Stimulated activated CD8-positive, alpha-beta memory T cell treated with anti-CD3 and anti-CD28 coated beads, Interleukin-4, amount 100 ng/mL, for 4 hours (primary cell): ENCODE measurements at places on chromosomes 2 and 18.

DNA sequence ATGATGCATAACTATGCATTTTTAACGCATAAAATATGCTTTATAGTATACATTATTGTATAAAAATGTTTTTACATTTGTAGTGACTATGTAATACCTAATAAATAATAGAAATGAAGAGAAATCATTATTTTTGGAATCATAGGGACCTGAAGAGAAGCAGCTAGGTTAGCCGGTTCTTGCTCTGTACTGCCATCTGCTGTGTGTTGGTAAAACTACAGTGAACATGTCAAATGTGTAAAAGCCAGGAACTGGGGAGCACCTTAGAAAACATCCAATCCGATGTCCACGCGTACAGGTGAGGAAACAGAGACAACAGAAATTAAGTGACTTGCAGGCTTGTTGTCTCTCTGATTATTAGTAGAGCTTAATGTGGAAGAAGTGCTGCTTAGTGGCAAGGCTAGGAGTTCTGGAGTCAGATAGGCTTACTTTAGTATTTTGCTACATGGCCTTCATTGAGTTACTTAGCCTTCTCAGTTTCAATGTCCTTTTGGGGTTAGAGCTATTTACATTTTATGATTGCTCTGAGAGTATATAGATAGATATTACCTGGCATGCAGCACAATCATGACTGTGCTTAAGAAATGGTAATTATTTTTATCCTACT, 386.5 kb downstream of the DLGAP1 start:
- no peak for DNase-seq

- no peak for DNase-seq
These were observed 5.6 kb downstream of the RAB12 start for GRCh38 chr18:8614875-8615274.

- no peak for DNase-seq
These were observed 26.0 kb upstream of the MEIS1 start for GRCh38 chr2:66408905-66409304.

GRCh38 chr2:94947097-94948016, 76.1 kb downstream of the TEKT4 start:
- DNase-seq, result no peak

- DNase-seq, result no peak
These were observed 6.3 kb upstream of the COLEC12 start for GRCh38 chr18:506801-507200.

DNA sequence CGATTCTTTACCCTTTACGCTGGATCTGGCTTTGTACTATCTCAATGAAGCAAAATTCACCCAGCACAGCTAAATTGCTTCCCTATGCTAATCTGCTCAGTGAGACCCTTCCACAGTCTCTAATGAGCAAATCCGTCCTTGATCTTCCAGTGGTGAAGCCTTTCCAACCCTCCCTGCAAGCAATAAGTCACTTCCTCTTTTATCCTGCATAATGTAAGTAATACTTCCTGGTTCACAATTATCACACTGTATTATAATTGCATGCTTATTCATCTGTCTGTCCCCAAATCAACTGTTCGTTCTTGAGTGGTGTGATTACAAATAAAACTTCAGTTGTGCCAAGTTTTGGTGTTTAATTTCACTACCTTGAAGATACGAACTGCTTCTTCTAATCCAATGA, 404.0 kb downstream of the ADCYAP1 start:
- DNase-seq, result no peak

DNA sequence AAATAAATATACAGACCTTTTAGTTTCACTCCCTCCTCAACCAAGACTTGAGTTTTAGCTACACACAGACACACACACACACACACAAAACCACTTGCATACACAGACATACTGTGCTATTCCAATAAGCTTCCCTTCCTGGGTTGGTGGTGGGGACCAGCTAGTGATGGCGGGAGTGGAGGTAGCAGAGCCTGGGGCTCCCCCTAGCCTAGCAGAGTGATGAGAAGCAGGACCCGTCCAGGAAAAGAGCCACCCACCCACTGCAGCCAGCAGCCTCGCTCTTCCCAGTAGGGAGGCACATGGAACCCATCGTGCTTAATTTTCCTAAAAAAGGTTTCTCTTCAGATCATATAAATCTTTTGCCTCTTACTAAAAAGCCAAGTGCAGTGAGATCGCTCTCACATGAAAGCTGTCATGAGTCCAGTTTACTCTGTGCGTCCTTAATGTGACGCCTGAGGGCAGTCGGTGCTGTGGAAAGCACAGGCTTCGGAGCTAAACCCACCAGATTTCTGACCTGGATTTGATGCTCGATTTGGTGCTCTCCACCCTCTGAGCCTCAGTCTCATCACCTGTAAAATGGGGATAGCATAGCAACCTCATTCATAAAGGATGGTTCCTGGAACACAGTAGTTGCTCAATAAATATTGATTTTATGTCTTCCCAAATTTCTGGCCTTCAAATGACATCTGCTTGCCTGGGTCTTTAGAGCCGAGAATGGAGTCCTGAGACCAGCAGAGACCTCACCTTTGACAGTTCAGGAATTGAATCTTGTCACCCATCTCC, 60.1 kb upstream of the YWHAQ start:
- DNase-seq, result no peak

DNA sequence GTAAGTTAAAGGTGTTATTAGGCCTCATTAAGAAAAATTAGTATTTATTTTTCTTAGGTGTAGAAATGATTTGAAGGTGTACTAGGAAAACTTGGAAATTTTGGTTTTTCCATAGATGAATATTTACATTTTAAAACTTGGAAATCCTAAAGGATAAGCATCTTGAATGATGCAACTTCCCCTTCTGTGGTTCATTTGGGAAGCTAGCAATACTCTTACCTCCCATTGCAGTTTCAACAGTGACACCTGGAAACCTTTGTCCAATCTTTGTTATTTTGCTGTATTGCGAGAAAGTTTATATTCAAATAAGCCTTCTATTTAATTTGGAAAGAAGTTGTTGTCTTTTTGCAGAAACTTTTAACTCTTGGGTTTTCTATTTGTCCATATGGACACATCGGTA, 68.5 kb downstream of the ZEB2 start:
- no peak for DNase-seq

DNA sequence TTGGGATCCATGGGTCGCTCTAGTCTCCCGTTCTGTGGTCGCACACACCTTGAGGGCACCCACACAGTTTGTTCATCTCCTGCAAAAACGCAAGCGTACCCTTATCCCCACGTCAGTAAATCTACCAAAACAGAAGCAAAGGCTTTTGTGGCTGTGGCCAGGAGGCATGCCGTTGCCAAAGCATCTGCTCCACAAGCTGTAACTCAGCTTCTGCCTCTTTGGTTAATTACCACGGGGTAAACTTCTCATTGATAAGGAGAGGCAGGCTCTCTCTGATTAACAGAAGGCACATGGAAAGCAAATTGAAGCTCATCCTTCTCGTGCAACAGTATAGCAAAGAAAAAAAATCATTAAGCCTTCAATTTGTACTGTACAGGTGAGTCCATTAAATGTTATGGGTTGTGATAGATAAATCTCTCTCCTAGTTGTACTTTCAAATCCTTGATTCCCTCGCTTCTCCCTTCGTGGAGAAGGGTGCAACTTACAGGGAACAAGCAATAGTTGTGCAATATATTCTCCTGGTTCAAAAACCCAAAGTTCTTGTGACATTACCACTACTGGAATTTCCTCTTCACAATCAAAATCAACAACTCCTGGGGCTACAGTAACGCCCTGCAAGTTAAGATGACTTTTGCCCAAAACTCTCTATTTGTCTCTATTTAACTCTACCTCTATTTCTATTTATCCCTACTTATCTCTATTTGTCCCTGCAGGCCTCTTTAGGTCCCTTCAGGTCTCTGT, 10.3 kb downstream of the PECR start:
- DNase-seq, result no peak

GRCh38 chr18:34431042-34431441, 206.3 kb upstream of the NOL4 start:
- DNase-seq, result no peak

DNA sequence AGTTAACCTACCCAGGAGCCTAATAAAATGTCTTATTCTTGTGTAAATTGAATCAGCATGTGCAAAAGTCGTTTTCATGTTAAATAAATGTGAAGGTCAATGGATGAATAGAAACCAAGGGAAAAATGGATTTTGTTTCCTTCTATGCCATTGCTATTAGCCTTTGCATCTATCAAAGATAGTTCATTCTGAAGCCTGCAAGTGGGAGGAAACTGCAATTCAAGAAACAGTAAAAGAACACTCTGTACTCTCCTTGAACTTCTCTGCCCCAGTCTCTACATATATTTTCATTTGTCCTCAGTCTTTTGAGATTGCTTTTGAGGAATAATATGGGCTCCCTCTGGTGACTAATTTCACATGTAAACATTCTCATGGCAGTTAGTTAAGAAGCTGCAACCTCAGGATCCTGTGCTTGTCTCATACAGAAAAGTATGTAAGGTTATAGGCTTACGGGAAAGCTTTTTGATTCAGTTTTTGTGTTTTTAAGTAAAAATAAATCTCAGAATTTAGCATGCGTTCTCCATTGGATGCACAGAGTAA, 1590.0 kb upstream of the LRRTM1 start:
- DNase-seq, result no peak

- no peak for DNase-seq
These were observed 89.6 kb upstream of the UBE2E3 start for GRCh38 chr2:180890781-180891180.

GRCh38 chr18:79067611-79068010, 1.6 kb upstream of the ATP9B start:
- DNase-seq, result no peak

DNA sequence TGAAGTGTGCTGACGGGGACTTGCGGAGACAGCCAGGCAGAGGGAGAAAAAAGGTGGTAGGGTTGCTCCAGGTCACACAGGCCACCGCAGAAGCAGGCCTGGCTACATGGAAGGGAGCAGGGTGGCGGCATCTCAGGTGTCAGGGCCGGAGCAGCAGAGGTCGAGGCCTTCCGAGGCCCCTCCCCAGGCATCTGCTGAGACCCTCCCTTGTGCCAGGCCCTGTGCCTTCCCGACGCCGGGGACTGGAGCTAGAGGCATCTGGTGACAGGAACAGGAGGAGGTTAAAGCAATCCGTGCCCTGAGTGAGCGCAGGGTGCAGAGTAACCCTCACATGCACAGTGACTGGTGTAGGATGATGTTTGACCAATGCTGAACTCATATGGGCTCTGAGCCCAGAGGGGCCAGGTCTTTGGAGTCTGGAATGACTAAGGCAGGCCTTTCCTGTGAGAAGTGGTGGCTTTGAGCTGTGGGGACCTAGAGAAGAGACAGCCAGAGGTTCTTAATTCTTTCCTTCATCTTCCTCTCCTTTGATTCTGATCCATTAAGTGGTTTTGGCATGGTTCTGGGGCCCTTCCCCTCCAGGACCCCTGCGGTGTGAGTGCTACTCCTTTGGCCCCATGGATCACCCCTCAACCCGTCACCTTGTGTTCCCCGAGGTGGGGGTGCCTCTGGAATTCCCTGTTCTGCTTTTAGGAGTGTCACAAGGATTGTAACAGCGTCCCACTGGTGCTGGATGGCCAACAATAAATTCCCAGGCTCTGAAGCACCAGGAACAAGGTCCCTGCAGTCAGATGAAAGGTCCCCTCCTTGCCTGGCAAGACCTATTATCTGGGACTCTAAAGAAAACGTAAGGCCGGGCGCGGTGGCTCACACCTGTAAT, 72.1 kb downstream of the KLHL29 start:
- DNase-seq, result no peak

GRCh38 chr2:29920130-29920577, 1.2 kb downstream of the ALK start:
- no peak for DNase-seq

- no peak for DNase-seq
These were observed 7.8 kb upstream of the CAVIN2 start for GRCh38 chr2:191854382-191855372.
